ENCODE measurements at places on chromosomes 11 and 22.

DNA sequence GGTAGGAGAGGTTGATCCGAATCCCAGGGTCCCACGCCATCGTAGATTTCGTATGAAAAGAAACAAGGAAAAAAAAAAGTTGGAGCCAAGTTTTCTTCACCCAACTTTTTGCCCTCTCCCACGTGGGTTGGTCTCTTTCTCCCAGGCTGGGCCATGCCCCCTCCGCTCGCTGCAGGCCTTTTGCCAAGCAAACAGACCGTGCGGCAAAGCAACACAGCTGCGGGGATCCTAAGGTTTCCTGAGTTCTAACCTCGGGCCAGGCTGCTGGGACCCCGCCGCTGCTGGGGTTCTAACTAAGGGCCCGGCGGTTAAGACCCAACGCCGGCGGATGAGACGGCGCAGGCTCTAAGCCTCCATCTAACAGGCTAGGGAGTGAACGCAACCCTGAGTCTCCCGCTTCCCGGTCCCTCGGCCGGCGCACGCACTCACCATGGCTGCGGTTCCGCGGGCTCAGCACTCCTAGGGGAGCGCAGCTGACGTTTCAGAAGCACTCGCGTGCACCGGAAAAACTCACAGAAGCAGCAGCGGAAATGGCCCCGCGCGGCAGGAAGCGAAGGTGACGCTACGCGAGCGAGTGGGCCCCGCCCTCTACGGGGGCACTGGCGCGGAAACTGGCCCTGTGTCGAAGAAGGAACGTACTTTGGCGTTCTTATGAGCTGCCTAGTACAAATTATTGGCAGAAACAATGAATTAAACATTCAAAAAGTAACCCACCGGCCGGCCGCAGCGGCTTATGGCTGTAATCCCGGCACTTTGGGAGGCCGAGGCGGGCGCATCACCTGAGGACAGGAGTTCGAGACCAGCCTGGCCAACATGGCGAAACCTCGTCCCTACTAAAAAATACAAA is at the start of gene SNU13:
Gene SNU13, minus strand, starts transcription at position 503 of the 847 bp plus-strand sequence. Its CDS starts 71 bp downstream, at position 432.
- peak; percentile 87 for DNase-seq

- DNase-seq = peak; percentile 37
Measured at GRCh38 chr11:12430954-12431595, 53.7 kb downstream of the PARVA start.

- no peak for DNase-seq
Measured at GRCh38 chr11:76897233-76897632, 36.5 kb downstream of the ACER3 start.

- DNase-seq = peak; percentile 46
Measured at GRCh38 chr22:42473484-42474193, 41.4 kb upstream of the NFAM1 start.

GRCh38 chr11:94770563-94771120 is 2.5 kb downstream of the AMOTL1 start:
- no peak for DNase-seq

- DNase-seq = no peak
Measured at GRCh38 chr11:76141901-76142588, 64.3 kb downstream of the WNT11 start.

DNA sequence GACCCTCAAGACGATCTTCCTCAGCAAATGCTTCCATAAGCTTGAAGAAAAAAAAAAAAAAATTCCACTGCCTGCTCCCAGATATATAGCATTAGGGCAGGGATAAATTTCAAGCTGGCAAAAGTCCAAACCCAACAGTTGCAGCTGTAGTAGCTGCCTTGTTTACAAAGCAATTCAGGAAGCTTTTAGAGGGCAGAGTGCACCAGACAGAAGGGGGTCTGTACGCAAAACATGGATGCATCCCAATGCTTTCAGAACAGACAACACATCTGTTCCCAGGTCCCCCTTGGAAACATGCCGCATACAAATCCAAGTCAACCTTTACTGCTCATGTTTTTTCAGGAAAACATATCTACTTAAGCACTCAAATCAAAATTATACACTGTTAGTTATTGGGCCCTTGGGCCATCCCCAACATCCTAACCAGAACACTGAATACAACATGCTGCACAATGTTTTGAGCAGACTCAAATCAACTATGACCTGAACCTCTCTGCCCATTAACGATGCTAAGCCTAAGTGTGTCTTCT is 94.5 kb downstream of the CADM1 start:
- no peak for DNase-seq

All from Caki2 (cell line).